ENCODE measurements at places on chromosomes 4 and X.

- DNase-seq: no peak
These were observed 768 bp upstream of the CDKL5 start for GRCh38 chrX:18424482-18425198.

DNA sequence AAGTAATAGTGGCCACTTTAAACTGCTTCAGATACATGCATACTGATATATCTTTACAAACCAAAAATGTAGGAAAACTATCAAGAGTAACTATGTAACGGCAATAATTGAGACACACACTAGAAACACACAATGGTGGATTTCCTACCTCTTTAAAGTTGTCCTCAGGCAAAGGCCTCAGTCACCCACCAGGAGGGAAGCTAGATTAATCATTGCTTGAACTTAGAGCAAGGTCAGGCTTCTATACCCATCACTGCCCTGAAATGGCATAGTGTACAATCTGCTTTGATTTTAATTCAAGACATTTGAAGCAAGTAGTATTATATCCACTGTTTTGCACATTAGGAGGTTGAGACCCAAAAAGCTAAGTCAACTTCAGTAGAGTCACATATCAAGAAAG is 110.9 kb downstream of the AREG start:
- DNase-seq: no peak

DNA sequence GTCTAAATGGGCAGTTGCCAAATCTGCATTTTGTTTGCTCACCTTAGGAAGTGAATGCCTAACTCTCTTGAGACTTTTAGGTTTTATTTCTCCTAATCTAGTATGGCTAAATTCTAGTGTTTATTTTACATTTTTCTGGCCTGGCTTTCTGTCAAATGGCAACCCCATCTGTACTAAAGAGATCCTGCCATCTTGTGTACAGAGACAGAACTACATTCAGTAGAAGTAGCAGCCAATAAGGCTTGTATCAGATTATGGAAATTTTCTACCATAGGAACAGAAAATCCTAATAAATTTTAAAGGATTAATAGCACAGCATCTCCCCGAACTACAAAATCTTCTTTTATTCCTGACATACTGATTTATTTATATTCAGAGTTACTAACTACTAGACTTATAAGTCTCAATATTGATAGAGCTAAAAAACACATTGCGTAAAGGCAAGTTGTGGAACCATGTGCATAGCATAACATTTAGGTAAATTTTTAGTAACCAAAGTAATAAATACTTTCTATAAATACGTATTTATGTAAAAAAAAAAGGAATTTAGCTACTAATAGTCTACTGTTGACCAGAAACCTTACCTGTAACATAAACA is 45.5 kb downstream of the TMEM144 start:
- DNase-seq: no peak

DNA sequence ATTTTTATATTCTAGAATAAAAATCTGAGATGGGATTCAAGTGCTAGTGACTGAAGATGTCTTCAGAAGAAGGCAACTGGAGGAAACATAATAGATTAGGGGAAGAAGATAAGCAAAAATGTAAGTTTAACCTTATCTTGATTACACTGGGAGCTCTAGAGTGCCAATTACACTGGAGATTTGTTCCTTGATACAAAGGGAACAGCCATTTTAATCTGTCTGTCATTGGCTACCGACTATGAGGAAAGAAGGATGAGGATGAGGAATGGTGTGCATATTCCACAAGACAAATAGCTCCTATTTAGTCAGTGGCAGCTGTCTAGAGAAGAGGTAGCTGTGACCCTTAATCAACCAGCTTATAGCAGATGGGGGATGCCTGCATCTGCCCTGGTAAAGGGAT is 1034.5 kb upstream of the IGFBP7 start:
- no peak for DNase-seq

DNA sequence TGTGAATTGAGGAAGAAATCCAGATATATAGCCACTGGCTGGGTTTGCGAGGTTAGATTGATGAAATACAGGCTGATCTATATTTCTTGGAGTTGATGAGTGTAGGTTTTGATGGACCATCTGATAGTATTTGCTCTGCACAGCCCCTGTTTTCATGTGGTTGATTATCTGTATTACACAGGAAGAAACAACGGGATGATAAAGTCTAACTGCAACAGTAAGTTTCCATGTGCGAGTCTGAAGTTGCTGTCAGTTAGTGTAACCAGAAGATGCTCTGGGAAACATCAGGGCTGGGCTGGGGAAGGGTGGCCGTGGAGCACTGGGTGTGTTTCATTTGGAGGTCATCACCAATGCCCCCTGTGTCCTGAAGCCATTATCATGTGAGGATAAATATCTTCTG is 148.4 kb upstream of the SFRP2 start:
- DNase-seq: no peak

GRCh38 chrX:119340606-119341205 is 58.4 kb upstream of the SLC25A43 start:
- no peak for DNase-seq

DNA sequence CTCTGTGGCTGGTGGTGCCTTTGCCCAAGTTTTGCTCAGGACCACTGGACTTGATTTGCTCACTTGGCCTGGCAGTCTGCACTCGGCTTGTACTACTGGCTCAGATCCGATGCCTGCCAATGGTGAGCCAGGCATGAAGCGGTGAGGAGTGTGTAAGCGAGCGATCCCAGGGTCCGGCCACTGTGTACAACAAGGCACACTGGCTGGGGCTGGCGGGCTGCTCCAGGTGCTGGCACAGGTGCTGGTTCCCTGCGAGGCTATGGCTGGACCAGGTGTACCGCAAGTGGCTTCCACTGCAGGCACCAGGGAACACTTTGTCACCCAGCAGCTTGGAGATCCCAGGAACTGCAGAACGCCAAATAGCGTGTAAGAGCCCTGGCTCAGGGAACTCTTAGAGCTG is 329.7 kb downstream of the CCSER1 start:
- no peak for DNase-seq

- no peak for DNase-seq
These were observed at the start of gene TMEM255A for GRCh38 chrX:120310861-120311726. Gene TMEM255A (minus strand): TSS chrX:120311461. CDS start chrX:120311309, 152 bp downstream.

DNA sequence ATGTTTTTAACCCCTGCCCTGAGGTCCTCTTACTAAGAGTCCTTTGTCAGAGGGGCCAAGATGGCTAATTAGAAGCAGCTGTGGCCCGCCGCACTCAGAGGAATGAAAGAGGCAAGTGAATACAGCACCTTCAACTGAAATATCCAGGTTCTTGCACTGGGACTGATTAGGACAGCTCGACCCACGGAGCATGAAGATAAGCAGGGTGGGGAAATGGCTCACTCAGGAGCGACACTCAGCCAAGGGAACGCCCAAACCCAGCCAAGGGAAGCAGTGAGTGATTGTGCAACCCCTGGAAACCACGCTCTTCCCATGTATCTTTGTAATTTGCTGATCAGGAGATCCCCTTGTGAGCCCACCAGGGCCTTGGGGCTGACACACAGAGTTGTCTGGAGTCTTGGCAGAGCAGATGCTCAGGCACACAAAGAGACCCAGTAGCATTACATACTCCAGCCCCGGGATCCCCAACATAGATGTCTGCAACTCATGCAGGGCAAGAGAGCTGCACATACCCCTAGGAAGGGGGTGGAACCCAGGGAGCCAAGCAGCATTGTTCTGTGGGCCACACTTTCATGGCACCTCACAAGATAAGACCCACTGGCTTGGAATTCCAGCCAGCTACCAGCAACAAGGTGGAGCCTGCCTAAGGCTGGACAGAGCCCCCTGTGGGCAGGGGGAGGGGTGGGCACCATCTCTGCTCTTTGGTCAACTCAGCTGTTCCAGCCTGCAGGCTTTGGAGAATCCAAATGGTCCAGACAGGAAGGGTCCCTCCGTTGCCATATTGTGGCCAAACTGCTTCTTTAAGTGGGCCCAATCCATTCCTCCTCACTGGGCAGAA is 23.3 kb downstream of the F8A3 start:
- DNase-seq: no peak

DNA sequence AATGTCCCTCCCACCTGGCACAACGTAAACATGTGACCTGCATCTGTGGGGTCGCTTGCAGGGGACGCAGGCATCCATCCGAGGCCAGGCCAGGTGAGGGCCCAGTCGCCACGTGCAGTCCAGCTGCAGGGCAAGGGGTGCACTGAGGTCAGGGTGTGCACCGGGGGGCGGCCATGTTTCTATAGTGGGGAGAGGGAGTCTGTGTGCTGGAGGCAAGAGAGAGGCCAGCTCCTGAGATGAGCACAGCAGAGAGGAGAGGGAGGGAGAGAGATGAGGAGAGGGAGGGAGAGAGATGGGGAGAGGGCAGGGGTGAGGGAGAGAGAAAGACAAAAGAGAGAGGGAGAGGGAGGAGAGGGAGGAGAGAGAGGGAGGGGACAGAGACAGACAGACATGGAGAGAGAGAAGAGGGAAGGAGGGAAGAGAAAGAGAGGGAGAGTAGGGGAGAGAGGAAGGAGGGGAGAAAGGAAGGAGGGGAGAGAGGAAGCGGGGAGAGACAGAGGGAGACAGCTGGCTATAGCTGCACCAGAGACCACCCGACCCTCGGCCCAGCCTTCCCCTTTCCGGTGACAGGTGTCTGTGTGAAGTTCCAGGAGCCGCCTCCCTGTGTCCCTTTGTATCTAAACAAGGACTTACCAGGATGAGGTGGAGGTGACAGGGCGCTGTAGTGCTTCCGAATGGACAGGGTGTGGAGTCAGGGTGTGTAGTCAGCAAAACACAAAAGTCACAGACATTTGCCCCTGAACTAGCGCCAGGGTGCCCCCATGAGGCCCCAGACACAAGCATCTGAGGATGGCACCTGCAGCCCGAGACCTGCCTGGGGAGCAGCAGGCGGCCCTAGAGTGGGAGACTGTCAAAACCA is 68.7 kb downstream of the ADRA2C start:
- DNase-seq: no peak

- no peak for DNase-seq
These were observed 29.9 kb downstream of the UPRT start for GRCh38 chrX:75303795-75304194.

DNA sequence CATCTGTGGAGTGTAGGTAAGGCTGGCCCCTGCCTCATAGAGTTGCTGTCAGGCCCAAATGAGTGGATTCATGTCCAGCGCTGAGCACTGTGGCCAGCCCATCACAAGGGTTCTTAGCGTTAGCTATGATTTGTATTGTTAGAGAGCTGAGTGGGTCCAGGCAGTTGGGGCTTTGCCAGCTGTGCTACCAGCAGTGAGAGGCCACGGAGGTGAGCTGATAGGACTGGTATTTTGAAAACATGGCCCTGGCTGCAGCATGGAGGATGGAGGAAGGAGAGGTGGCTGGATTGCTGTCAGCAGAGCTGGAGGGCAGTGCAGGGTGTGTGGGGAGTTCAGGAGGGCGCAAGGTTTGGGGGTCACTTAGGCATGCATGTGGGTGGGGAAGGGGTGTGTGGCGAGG is 69.8 kb downstream of the PSAPL1 start:
- DNase-seq: no peak

DNA sequence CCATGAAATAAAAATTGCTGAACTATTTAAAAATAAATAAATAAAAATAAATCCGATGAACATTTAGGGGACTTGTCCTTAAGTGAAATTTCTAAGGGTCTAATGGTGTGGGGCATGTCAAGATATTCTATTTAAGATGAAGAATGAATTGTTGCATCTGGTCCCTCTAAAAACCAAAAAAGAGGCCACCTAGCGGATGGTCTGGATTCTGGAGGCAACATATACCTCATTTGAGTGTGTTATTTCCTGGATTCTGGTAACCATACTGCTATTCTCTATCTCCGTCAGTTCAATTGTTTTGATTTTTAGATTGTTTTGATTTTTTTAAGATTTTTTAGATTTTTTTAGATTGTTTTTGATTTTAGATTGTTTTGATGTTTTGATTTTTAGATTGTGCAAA is 28.3 kb downstream of the AGTR2 start:
- DNase-seq: no peak

- no peak for DNase-seq
These were observed 168.8 kb downstream of the CDS1 start for GRCh38 chr4:84751707-84752106.

DNA sequence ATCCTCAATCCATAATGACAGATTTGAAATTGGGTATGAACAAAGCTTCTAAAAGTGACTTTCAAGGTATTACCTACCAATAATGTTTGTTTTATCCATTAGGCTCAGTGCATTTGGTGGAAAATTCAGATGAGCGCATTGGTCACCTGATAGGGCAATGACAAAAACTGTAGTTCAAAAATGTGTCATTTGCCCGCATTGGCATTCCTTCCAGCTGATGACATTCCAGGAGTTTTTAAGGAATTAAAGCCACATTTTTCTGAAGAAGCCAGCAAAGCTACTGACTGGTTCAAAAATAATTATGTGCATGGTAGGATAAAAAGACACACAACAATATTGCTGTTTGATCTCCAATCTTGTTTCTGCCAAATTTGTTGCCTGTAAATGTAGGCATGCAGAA is 473.4 kb upstream of the CPEB2 start:
- DNase-seq: no peak

- no peak for DNase-seq
These were observed 96.1 kb downstream of the REELD1 start for GRCh38 chr4:146310319-146311021.

DNA sequence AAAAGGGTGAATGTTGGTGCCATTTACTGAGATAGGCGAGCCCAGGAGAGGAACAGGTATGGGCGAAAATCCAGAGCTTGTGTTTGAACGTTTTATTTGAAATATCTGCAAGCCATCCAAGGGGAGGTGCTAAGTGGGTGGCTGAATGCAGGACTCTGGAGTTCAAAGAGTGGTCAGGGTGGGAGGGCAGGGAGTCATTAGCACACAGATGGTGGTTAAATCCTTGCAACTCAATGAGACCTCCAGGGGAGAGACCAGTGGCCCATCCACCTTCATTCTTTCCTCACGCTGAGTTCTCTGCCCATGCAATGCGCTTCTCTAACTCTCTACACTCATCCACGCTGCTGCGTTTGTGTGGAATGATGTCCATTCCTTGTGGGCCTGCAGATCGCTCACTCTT is 101.1 kb downstream of the VCX3B start:
- DNase-seq: no peak

GRCh38 chr4:145481942-145482208 is 222 bp downstream of the SMAD1 start:
- DNase-seq: no peak

DNA sequence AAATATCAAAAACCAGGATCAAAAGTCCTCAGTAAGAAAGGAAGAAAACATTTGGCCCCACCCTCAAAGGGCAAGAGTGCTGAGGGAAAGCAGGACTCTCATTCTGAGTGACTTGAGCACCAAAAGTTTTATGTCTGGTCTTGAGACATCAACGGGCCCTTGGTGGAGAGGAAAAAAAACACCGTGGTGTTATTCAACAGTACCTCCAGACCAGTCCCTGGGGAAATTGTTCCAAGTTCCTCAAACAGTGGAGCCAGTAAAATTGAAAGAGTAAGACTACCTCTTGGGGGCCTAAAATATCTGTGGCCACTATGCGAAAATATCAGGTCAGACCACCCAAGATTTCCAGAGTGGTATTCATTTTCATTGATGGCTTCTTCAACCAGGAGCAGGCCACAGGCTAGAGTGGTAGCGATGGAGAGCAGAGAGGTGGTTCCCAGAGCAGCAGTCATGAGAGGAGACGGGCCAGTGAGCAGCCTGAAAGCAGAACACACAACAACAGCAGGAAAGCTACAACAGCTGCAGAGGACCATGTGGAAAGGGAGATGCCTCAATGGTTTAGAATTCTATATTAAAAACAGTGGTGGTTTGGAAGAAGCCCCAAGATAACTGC is 63.7 kb upstream of the RPL34 start:
- no peak for DNase-seq
